ENCODE measurements at places on chromosomes 6 and 20.

GRCh38 chr20:42024653-42025052 lies 406.5 kb upstream of the CHD6 start:
- no peak for DNase-seq

DNA sequence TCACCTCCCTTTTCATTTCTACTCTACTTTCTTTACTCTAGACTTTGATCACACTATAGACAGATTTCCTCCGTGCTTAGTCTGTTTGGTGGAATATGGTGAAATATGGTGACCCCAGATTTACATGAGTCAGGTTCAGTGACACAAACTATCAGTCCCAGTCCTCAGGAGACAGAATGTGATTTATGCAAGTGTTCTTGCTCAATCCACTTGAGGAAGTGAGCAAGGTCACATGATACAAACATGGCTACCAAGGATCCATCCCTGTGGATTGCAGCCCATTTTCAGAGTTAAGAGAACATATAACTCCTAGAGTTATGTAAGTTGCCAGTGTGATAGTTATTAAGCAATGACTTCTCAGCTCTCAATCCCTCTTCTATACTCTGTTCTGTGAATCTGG lies 23.7 kb upstream of the TSHZ2 start:
- DNase-seq = no peak

GRCh38 chr20:18805881-18806280 lies 7.7 kb upstream of the SCP2D1 start:
- no peak for DNase-seq

DNA sequence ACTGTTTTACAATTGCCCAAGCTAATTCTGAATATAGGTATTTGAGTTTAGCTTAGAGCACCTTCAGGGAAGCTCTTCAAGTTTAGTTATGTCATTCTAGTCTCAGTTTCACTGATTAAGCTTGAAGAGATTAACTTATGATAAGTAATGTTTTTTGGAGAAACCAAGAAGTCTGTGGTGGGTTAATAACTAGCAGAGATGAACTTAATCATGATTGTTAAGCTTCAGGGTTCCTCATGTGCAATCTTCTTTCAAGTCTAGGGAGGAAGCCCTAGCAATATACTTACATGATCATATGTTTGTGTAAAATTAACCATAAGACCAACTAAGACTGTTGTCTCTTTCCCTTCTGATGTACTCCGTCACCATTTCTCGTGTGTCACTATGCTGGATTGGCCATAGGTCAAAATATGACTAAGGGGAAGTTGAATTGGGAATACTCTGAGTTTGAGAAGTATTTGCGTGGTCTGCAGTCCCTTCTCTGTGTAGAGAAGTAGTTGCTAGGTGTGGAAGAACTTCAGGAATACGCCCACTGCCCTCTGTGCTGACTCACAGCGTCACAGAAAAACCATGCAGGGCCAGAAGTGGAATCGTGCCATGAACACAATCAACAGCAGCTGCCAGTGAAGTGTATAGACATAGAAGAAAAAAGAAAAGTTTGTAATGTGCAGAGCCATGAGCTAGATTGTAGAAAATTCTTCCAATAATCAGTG lies 88.3 kb downstream of the SH3BGRL2 start:
- DNase-seq = no peak

DNA sequence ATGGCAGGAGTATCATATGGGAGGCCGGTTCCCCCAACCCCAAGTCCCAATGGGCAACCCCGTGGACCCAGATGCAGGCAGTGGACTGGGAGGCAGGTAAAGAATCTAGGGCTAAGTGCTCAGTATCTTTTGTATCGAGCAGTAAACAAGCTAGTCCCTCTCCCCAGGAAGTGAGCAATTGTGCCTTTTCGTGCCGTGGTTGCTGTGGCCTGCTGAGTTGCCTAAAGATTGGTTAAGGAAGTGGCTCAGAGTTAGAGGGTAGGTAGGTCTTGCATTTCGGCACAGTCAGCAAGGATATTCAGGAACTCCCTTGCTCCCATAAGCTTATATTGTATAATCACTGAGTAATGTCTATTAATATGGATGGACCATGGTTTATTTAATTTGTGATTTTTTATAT lies 1.3 kb upstream of the DNAH8 start:
- peak; percentile 19 for DNase-seq

- DNase-seq = no peak
Observed at GRCh38 chr20:54681869-54682268, 206.5 kb downstream of the DOK5 start.

DNA sequence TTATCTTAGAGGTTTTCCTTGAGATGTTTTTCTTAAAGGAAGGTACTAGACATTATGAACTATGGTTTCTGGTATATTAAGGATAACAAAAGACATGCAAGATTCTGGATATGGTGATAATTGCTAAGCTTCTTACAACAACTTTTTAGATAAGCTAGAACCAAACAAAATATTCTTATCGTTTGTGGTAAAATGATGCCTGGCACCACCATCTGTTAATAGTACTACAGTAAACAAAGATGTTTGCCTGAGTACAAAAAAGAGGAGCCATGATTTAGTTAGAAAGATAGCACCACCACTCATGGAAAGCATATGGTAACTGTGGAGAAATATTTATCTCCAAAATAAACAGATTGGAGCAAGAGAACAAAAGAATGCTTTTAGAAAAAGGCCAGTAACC lies 747.3 kb downstream of the COL12A1 start:
- no peak for DNase-seq

- no peak for DNase-seq
Observed at GRCh38 chr20:58719258-58719657, 26.7 kb downstream of the NPEPL1 start.

- DNase-seq = no peak
Observed at GRCh38 chr6:147553099-147553498, 44.6 kb downstream of the SAMD5 start.

GRCh38 chr6:144559865-144560593 lies 274.9 kb downstream of the UTRN start:
- no peak for DNase-seq

DNA sequence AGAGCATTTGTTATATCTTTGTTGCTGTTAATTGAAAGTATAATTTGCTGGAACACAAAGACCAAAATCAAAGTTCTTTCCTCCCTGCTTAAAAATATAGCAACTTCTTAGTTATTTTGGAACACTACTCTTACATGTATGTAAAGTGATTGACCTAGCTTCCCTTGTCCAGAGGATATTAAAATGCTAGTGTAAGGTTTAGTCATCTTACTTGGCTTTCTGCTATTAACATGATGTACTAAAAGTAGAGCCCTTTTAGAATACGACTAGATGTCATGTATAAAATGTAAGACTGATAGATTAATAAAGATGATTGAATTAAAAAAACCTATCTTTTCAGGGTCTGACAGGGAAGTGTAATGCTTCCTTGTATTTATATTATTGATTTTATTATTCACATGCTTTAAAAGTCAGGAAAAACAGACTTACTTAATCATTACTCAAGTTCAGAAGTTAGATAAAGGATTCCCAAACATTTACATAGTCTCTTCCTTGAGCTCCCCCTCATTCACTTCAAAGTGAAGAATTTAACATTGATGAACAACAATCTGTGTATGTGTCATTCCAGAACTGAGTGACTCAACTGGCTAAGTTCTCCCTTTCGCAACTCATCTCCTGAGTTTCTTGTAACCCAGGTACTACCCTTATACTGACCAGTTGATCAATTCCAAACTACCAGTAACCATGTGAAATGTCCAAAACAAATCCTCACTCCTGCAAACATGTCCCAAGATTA lies 50.9 kb downstream of the BTBD9 start:
- DNase-seq = no peak

DNA sequence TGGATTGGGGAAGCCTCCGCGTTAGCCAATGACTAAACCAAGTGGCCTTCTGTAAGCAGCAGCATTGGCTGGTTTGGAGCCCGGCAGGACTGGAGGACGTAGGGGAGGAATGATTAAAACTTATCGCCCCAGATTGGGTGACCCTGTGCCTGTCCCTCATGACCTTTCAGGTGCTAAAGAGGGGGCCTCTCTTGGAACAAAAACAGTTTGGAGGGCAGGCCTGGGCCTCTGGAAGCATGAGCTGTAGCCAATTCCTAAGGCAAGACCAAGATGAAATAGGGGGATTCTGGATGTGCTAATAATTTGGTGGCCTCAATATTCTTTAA lies 1.4 kb downstream of the GMPR start:
- DNase-seq = no peak

DNA sequence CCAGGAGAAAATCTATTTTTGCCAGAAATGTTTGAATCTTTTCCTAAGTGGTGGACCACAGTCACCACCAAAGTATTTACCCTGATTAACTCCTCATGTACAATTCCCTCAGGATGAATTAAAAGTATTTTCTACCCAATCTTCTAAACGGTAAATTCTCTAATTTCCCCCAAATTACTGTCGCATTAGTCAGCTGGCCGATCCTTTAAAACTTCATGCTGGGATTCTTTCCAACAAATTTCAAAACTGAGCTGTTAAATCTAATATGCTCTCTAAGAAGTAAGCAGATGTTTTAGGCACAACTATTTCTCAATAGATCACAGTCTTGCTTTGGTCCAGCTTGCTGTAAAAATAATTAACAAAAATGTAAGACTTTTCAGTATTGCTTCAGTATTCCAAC lies 447.2 kb downstream of the FRK start:
- no peak for DNase-seq

DNA sequence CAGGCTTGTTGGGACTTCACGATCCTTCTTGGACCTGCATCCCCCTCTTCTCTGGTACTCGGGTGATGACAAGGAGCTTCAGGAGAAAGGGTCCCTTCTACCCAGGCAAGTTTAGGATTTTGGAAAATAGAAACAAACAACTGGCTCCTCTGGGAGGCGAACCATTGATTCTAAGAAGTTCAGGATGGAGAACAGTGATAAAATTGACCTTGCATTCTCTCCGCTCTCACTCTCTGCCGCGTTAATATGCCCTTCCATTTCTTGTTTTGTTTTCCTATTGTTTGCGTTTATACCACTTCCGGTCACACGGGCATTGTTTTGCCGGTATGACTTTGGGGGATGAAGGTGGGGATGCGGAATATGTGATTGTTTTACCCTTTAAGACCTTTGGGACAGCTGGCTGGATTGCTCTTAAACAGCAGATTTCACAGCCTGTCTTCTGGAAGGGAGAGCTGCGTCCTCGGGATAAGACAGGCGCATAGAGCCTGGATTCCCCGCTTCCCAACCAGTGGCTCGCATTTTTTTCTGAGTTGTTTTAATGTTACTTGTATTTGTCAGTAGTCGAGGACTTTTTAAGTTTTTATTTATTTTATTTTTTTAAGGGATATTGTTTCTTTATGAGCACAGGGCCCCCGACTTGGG lies 144.3 kb upstream of the ZNF184 start:
- no peak for DNase-seq

- DNase-seq = no peak
Observed at GRCh38 chr20:10883166-10883565, 209.4 kb upstream of the JAG1 start.

- no peak for DNase-seq
Observed at GRCh38 chr20:14853079-14853478, 515.7 kb upstream of the FLRT3 start.

DNA sequence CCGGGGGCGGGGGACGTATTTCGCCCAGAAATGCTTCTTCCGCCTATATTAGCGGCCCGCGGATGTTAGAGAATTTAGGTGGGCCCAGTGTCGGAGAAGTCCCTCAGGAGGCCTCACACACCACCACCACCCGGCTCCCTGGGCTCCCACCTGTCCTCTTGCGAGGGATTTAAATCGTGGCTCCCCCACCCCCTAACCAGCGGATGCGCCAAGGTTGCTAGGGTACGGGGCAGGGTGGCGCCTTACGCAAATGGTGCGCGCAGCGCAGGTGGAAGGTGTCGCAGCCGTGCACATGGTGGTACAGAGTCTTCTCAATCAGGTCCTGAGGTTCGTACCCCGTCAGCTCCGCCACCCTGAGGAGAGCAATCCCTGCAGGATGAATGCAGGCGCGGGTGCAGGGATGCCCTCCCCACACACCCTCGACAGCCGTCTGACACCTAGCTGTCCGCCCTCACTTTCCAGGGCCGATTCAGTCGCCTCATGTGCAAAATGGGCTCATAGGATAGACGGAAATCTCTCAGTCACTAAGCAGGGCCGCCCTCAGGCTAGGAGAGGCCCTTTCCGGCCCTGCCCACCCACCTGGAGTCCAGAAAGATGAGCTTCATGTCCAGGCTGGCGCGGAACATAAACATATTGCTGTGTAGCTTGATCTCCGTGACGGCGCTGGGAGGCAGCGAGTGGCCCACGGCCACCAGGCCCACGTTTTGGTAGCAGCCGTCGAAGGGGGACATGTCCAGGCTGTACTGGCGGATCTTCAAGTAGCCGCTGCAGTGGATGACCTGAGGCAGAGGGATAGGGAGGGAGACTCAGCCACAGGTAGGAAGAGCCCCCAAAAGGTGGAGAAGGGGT lies 16.6 kb downstream of the SIM1 start:
- DNase-seq = no peak

- DNase-seq = no peak
Observed at GRCh38 chr6:35432291-35432690, 19.8 kb upstream of the FANCE start.

DNA sequence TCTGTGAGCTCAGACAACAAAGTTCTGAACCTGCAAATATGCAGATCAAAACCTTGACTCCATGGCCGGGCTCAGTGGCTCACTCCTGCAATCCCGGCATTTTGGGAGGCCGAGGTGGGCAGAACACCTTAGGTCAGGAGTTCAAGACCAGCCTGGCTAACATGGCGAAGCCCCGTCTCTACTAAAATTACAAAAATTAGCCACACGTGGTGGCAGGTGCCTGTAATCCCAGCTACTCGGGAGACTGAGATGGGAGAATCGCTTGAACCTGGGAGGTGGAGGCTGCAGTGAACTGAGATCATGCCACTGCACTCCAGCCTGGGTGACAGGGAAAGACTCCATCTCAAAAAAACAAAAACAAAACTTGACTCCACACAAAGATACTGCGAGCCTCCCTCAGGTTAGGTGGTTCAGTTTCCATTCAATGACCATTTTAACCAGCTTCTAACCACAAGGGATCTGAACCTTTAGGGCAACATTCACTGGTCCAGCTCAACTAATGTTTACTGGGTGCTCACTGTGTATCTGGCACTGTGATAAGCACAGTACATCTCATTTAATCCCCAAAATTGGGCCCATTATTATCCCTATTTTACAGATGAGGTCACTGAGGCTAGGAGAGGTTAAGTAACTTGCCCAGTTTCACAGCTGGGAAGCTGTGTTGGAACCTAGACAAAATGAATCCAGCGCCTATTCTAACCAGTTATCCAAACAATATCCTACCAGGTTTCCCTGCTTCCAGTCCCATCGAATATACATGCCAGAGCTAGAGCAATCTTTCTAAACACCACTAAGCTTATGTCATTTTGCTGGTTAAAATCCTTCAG lies 1.8 kb downstream of the SNRPB start:
- DNase-seq = no peak
